ENCODE measurements at places on chromosomes 5 and 9. TPM values are rescaled to one million over a fixed set of nuclear protein-coding genes. Genes with fewer than 3 reads are reported as not detected.

GRCh38 chr5:152061095-152061494, 136.4 kb upstream of the GLRA1 start:
- no peak overlapping the region for H3K4me3 ChIP-seq
- H3K36me3 ChIP-seq: no peaks in the 10 kb centered on the region
- H3K27ac ChIP-seq: no peak overlapping the region
- H3K27me3 ChIP-seq: no peaks in the 10 kb centered on the region

GRCh38 chr9:122076117-122076516, 17.0 kb downstream of the TTLL11 start:
- no peak overlapping the region for H3K4me3 ChIP-seq
- H3K27ac ChIP-seq: no peak overlapping the region
- DNase-seq: no peak
- no peaks in the 10 kb centered on the region for H3K27me3 ChIP-seq

DNA sequence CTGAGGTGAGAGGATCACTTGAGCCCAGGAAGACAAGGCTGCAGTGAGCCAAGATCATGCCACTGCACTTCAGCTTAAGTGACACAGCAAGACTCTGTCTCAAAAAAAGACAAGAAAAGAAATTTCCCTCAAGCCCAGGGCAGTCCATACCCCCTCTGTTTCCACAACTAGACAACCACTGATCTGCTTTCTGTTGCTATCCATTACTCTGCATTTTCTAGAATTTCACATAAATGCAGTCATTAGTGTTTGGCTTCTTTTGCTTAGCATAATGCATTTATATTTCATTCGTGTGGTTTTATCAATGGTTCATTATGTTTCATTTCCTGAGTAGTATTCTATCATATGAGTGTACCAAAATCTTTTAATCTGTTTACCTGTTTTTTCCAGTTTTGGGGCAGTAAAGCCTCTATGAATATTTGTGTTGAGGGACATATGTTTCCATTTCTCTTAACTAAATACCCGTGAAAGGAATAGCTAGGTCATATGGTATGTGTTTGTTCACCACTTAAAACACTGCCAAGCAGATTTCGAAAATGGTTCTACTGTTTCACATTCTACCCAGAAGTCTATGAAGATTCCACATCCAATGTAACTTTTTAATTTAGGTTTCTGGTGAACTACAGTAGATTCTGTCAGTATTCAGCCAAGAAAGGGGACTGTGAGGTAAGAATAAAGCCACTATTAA, 271.8 kb downstream of the ZNF608 start:
- no peaks in the 10 kb centered on the region for H3K4me1 ChIP-seq
- no peaks in the 10 kb centered on the region for H3K27me3 ChIP-seq
- H3K27ac ChIP-seq: no peak overlapping the region

DNA sequence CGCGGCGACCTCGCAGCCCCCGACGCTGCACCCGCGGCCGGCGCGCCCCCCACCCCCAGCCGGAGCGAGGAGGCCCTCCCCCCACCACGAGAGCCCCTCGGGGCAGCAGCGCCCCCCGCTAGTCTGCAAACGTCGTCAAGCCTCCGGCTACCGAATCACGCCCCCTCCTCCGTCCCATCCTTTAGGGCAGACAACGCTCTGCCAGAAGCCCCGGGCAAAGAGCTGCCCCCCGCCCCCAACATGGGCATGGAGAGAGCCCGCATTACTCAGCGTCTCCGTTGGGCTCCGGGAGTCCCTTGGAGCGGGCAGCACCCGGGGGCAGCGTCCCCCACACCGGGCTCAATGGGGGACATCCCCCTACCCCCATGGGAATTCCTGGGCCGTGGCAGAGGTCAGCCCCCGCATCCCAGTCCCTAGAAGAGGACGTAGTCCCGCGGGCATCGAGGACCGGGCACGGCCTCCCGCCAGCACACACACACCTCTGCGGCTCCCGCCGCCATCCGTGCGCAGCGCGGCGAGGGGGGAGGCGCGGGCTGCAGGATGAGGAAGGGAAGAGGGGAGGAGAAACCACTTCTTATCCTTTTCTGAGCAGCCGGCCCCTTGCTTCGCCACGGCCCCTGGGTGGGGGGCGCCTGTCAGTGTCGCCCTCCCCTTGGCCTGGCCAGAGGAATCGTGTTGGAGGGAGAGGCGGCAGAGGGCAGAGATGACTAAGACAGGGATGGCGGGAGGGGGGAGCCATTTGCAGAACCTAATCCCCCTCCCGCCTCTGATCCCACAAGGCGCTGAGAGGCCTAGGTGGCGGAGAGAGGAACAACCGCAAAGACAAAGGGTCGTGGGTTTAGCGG, 750 bp downstream of the DNM1 start:
- H3K4me3 ChIP-seq: peak overlapping the region; percentile 48
- no peaks in the 10 kb centered on the region for H3K36me3 ChIP-seq

GRCh38 chr5:75601996-75602395, 9.3 kb upstream of the ANKDD1B start:
- no peaks in the 10 kb centered on the region for H3K4me1 ChIP-seq
- no peak for DNase-seq
- no peaks in the 10 kb centered on the region for H3K27me3 ChIP-seq
- no peak overlapping the region for H3K27ac ChIP-seq
- no peak overlapping the region for H3K4me3 ChIP-seq

GRCh38 chr5:143445776-143446175, 42.3 kb upstream of the NR3C1 start:
- no peak for DNase-seq
- no peaks in the 10 kb centered on the region for H3K36me3 ChIP-seq
- H3K4me3 ChIP-seq: no peak overlapping the region
- no peaks in the 10 kb centered on the region for H3K4me1 ChIP-seq
- H3K27me3 ChIP-seq: no peaks in the 10 kb centered on the region

DNA sequence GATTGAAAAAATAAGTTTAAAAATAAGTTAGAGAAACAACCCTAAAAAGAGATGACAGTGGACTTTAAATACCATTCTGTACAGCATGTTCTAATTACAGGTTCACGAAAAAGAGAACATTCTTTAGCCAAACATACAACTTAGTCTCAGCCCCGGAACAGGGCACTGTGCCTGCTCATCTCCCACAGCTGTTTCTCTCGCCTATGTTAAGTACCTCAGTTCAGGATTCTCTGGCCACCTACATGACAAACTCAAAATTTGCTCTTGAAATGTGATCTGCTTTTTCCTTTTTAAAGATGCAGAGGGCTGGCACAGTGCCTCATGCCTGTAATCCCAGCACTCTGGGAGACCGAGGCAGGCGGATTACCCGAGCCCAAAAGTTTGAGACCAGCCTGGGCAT, 52.3 kb downstream of the MYO10 start:
- peaks cover 78% of the 10 kb centered on the region for H3K4me1 ChIP-seq
- no peaks in the 10 kb centered on the region for H3K36me3 ChIP-seq
- H3K4me3 ChIP-seq: no peak overlapping the region
- DNase-seq: no peak
- H3K27ac ChIP-seq: peak overlapping the region; percentile 52

DNA sequence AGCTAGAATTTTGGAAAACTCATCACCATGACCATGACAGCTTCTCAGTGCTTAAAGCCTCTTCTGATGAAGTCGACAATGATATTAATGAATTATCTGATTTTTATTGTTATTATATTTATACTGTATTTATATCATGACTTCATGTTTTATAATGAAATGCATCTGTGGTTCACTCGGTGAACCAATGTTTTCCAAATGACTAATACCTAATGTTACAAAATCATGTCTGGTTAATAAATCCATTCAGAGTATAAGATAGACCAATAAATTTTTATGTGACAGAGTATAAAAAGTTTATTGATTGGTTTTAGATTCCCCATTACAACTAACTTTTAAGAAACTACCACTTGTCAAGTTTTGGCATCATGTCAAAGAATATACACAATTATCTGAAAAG, 416.5 kb downstream of the MLLT3 start:
- H3K27ac ChIP-seq: no peak overlapping the region
- no peaks in the 10 kb centered on the region for H3K27me3 ChIP-seq
- H3K36me3 ChIP-seq: no peaks in the 10 kb centered on the region

- no peak overlapping the region for H3K27ac ChIP-seq
- no peaks in the 10 kb centered on the region for H3K4me1 ChIP-seq
- no peaks in the 10 kb centered on the region for H3K27me3 ChIP-seq
- H3K36me3 ChIP-seq: no peaks in the 10 kb centered on the region
- no peak for DNase-seq
- H3K4me3 ChIP-seq: no peak overlapping the region
Observed at GRCh38 chr5:25554077-25554476, 909.3 kb upstream of the CDH10 start.

DNA sequence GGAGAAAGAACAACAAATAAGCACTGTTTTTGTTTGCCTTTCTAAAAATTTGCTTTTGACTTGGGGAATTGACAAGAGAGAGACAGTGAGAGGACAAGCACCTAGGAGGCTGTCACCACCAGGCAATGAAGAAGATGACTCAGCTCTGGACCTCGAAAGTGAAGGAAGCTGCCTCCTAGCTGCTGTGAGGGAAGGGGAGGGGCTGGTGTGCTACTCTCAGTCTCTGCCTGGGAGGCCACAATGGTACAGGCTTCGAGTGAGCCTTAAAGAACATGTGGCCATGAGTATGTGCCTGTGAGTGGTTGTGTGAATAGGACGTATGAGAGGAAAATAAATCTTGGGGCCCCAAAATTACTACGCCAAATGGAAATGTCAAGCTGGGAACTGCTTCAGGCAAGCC, 7.1 kb upstream of the PLK2 start:
- peaks cover 7% of the 10 kb centered on the region for H3K4me1 ChIP-seq
- H3K36me3 ChIP-seq: no peaks in the 10 kb centered on the region
- no peak for DNase-seq
- H3K27me3 ChIP-seq: no peaks in the 10 kb centered on the region

- H3K36me3 ChIP-seq: no peaks in the 10 kb centered on the region
- H3K27me3 ChIP-seq: no peaks in the 10 kb centered on the region
- peak overlapping the region; percentile 16 for H3K4me3 ChIP-seq
- no peak for DNase-seq
- no peak overlapping the region for H3K27ac ChIP-seq
Observed at GRCh38 chr5:35478856-35479682, 138.6 kb upstream of the SPEF2 start.

GRCh38 chr5:80926979-80927656, 33.0 kb upstream of the RASGRF2 start:
- H3K4me1 ChIP-seq: no peaks in the 10 kb centered on the region
- H3K36me3 ChIP-seq: no peaks in the 10 kb centered on the region
- no peak overlapping the region for H3K4me3 ChIP-seq
- no peaks in the 10 kb centered on the region for H3K27me3 ChIP-seq

DNA sequence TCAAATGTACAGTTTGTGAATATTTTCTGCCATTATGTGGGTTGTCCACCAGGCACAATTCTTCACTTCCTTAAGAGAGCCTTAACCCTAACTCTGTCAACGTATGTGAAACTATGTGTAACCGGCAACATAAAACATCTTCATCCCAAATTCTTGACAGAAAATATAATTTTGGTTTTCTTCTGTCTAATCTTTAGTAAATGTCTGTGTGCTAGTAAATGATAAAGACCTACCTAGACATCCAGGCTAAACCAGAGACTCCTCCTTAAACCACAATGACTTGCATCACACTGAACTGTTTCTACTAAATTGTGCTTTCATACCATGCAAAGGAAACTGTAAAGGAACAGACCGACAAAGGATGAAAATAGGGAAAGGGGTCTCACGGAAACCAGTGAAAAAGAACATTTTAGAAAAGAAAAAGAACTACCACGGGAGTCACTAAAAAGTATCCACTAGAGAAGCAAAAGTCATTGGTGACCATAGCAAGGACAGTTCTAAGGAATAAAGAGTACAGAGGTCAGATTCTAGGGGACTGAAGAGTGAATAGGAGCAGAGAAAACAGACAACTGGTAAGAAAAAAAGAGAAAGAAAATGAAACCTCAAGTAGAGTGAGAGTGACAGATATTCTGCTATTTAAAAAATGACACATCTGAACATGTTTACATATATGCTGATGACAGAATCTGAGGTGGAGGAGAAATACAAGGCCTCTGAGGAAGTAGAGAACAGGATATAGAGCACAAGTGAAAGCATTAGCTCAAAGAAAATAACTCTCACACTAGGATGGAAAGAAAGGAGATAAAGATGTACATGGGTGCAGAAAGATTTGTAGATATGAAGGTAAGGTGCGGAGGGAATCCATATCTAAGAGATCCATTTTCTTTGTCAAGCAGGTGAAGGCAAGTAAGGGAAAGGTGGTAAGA, 49.4 kb downstream of the FNIP1 start:
- peaks cover 8% of the 10 kb centered on the region for H3K36me3 ChIP-seq
- H3K4me1 ChIP-seq: no peaks in the 10 kb centered on the region
- H3K4me3 ChIP-seq: no peak overlapping the region

GRCh38 chr5:9363026-9363425, 182.8 kb downstream of the SEMA5A start:
- no peaks in the 10 kb centered on the region for H3K36me3 ChIP-seq
- H3K27ac ChIP-seq: no peak overlapping the region
- DNase-seq: no peak
- no peaks in the 10 kb centered on the region for H3K27me3 ChIP-seq
- no peak overlapping the region for H3K4me3 ChIP-seq

DNA sequence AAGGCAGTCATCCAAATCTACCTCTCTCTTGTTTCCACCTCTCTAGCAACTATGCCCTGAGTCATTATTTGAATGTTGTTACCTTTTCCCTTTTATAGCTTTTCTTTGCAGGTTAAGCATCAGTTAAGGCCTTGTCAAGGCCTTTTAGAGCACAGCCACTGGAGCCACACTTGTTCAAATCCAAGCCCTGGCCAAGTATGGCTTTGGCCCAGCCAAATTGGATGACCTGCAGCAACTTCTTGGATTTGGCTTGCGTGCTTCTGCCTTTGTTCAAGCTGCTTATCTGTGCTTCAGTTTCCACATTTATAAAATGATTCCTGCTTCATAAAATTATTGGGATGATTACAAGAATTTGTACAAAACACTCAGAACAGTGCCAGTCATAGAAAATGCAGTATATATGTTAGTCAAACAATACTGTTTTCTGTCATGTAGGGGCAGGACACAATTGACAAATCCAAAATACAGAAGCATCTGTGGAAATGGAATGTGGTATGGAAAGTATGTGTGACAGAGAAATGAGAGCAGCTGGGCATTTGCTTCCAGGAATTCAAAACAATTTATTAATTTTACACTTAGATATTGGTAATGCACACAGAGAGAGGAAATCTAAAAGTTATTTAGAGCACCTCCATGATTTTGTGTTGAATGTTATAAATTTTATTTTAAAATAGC, 17.9 kb upstream of the RLN1 start:
- no peak overlapping the region for H3K27ac ChIP-seq
- H3K4me3 ChIP-seq: no peak overlapping the region
- no peaks in the 10 kb centered on the region for H3K27me3 ChIP-seq
- no peaks in the 10 kb centered on the region for H3K36me3 ChIP-seq

DBN1 gene
- 195 TPM for total RNA-seq

DNA sequence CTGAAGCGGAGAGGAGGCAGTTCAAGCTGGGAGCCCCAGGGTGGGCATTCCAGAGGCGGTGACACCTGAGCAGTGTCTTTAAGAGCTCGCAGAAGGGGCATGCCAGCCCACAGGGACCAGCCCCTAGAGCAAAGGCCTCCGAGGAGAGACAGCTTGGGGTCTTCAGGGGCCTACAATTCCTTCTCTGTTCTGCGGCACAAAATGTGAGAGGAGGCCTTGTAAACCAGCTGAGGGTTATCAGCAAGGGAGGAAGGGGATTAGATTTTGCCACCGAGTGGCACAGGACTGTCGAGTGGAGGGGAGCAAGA, 505 bp upstream of the SIGMAR1 start:
- no peaks in the 10 kb centered on the region for H3K36me3 ChIP-seq
- peak overlapping the region; percentile 70 for H3K4me3 ChIP-seq
- peak overlapping the region; percentile 98 for H3K27ac ChIP-seq
- H3K4me1 ChIP-seq: peaks cover 13% of the 10 kb centered on the region

PDLIM4 gene
- total RNA-seq: 9.9 TPM
